ENCODE measurements at places on chromosomes 6 and 20. TPM values are rescaled to one million over a fixed set of nuclear protein-coding genes. Genes with fewer than 3 reads are reported as not detected.

The ARG1 gene
- not detected for total RNA-seq

The HLA-DMA gene
- total RNA-seq = 3.6 TPM

The RAMACL gene
- total RNA-seq = 2.4 TPM

- no peaks in the 10 kb centered on the region for H3K4me1 ChIP-seq
- no peak overlapping the region for H3K4me3 ChIP-seq
- no peaks in the 10 kb centered on the region for H3K36me3 ChIP-seq
- no peak for DNase-seq
Measured at GRCh38 chr6:141783585-141783984, 349.1 kb upstream of the GJE1 start.

DNA sequence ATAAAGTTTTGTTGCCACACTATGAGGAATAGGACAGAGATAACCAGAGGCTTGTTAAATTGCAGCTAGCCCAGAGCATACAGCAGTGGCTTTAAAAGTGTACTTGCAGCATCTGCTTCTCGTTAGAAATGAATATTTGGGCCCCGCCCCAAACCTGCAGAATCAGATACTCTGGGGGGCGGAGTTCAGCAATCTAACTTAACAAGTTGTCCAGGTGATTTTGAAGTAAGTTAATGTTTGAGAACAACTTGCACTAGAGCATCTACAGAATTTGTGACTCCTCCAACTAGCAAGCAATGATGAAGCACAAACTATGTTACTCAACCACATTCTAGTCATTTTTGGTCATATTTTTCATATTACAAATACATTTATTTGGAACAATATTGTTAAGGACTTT lies 10.6 kb upstream of the SUPT3H start:
- DNase-seq = no peak
- H3K27ac ChIP-seq = no peak overlapping the region
- H3K4me3 ChIP-seq = no peak overlapping the region
- H3K27me3 ChIP-seq = no peaks in the 10 kb centered on the region
- H3K4me1 ChIP-seq = peaks cover 10% of the 10 kb centered on the region

- no peak overlapping the region for H3K27ac ChIP-seq
- no peak overlapping the region for H3K4me3 ChIP-seq
- H3K27me3 ChIP-seq = no peaks in the 10 kb centered on the region
- DNase-seq = no peak
Measured at GRCh38 chr6:135283926-135284325, 102.8 kb downstream of the MYB start.

All from chondrocyte (in vitro differentiated cells).